ENCODE measurements at places on chromosomes 6 and 20.

DNA sequence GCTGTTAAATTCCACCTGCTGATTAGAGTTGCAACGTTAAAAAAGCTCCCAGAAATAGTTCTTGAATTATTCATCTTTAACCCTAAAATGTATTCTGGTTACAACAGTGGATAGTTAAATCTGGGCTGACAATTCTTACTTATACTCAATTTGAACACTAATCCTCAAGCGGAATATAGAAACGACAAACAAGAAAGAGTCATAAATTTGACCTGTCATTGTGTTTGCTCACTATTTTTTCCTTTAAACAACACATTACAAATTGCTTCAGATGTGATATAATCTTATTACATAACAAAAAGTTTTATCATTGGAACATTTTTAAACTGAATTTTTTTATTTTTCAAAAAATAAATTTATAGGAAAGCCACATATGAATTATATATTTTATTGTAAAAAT lies 104.5 kb upstream of the RNF217 start:
- DNase-seq: no peak

DNA sequence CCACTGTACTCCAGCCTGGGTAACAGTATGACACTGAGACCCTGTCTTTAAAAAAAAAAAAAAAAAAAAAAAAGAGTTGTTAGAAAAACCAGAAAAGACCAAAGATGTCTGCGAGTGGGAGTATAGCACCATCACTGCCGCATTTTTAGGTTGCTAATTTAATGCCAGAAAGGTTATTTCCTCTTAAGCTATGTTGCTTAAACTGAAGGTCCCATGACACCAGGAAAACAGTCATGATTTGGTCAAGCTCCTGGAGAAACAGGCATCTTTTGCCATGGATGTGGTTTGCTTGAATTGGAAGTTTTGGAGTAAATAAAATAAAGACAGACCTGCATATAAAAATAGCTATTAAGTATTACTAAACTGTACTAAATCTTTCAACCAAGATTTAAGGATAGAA lies 68.3 kb upstream of the TNFRSF21 start:
- DNase-seq: no peak

DNA sequence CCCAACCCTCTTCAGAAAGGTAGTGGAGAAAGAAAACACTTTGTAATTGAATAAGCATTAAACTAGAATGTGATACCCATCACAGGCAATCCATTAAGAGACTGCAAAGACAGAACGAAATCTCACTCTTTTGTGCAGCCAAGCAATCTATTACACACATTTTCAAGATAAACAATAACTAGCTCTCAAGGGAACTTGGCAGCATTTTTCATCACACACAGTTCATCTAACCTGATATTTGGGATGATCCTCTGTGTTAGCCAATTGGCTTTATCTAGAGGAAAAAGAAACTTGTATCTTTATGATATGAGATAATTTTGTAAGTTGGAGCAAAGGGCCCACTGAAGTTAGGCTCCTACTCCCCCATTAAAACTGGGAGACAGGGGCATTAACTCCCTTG lies 1.5 kb upstream of the GZF1 start:
- no peak for DNase-seq

GRCh38 chr20:24965065-24965919 lies 16.2 kb downstream of the CST7 start:
- no peak for DNase-seq

GRCh38 chr20:32896521-32897280 lies 38.0 kb downstream of the EFCAB8 start:
- no peak for DNase-seq

GRCh38 chr6:159739341-159739740 lies 12.0 kb downstream of the WTAP start:
- no peak for DNase-seq

- no peak for DNase-seq
Observed at GRCh38 chr20:30487947-30488926, 769.2 kb upstream of the DEFB115 start.

DNA sequence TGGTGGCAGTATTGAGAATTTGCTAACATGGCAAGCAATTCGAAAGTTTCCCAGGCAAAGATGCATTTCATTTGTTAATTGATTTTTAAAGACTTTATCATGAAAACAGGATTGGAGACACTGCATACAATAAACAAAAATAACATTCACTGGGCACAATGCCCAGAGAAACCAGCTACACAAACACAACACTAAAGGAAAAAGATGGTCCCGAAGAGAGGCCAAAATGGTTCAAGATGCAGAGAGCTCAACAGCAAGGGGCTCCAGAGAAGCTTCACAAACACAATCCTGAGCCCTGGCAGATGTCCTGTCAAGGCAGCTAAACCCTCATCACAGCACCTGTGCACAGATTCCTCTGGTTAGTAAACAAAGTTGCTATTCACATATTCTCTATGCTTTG lies 79.3 kb downstream of the INSM1 start:
- DNase-seq: no peak

DNA sequence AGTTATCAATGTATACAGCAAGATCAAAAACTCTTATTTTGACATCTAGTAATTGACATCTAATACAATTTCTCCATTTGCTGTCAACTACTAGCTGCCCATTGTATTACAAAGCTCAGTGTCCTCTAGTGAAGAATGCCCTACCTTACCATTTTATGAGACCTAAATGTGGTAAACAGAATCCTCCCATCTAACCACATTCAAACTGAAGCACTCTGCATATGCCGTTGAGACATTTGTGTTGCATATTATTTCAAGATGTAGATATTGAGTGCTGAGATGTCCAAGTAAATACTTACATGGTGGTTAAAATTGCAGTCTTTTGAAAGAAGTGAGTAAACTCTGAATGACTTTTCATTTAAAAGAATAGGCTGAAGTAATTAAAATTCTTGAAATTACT lies 597 bp upstream of the GLYATL3 start:
- no peak for DNase-seq

- no peak for DNase-seq
Observed at GRCh38 chr6:56807989-56808337, 146.9 kb upstream of the BEND6 start.

GRCh38 chr6:43820486-43820885 lies 50.5 kb downstream of the VEGFA start:
- DNase-seq: no peak

- DNase-seq: no peak
Observed at GRCh38 chr20:35318502-35319157, 26.4 kb upstream of the FAM83C start.

GRCh38 chr6:121539439-121539838 lies 104.0 kb downstream of the GJA1 start:
- no peak for DNase-seq

DNA sequence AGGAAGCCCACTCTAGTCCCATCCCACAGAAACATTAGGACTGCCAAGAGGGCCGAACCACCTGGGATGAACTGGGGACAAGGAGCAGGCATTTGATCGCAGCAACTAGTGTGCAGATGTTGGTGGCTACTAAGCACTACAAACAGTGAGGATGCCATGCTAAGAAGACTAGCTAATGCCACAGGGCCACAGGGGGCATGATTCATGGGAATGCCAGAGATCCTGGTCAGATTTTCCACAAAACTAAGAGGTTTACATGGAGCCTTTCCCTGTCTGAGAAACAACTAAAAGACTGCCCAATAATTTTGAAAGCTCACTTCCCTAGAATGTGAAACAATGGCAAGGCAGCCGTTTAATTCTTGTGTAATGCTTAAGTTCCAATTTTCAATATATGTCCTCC lies 375.9 kb upstream of the PTCHD4 start:
- no peak for DNase-seq

DNA sequence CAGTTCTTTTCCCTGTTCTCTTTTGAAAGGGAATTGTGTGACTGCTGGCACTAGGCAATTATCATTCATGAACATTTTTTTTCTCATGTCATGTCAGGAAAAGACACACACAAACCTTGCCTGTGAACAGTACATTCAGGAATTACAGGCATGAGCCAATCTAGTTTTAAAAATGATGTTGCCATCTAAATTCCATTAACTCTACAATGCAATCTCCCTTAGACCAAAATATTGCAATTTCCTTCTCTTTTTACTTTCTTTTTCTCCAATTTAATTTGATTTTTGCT lies 127.5 kb upstream of the STMND1 start:
- DNase-seq: no peak

DNA sequence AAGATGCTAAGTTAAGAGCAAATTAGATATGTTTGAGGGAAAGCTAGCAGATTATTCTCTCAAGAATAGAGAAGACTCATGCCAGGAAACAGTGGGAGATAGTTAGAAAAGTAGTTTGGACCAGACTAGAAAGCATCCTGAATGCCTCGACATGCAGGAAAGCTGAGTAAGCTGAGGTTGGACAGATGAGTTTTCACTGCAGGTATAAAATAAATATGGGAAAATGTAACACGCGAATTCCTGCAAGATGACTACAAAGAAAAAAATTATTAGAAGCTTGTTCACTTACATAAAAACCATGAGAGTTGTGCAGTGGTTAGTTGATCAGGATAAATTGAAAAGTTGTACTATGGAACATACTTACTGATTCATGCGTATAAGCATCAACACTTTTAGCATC lies 484.2 kb upstream of the MANEA start:
- DNase-seq: no peak

DNA sequence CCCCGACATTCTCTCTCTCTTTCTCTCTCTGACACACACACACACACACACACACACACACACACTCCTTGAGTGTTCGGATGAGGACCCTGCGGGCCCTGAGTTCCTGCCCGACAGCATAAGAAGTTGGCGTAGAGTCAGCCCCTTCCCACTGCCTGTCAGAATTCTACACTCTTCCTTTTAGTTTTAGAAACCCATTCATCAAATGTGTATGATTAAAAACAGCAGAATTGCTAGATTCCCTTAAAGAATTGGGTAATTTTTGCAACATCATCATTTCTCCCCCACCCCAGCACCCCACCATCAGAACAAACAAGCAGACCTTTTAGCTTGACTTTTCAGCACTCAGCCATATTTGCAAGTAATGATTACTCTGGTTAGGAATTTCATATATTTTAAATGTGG lies 322.8 kb downstream of the FARS2 start:
- DNase-seq: no peak

DNA sequence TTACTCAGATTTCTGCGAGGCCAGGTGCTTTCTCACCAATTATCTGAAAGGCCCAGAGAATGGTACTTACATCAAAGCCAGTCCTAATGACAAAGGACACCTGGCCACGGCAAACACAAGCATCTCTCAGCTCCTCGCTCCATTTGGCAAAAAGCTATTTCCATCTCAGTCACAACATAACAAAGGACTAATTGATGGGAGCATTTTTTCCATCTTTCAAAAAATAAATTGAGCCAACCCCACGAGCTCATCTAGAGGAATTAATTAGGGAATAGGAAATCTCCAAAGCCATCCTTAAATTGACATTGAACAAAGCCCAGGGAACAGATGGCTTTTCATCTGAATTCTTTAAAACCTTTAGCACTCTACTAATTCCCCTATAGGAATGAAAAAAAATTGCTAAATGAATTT lies 236.7 kb downstream of the HAO1 start:
- DNase-seq: no peak

- DNase-seq: no peak
Observed at GRCh38 chr6:118791499-118791898, 102.5 kb upstream of the ASF1A start.

- no peak for DNase-seq
Observed at GRCh38 chr6:50853939-50854338, 35.3 kb downstream of the TFAP2B start.

GRCh38 chr6:163913045-163913444 lies 498.5 kb downstream of the QKI start:
- no peak for DNase-seq
